ENCODE measurements at places on chromosomes 3 and 15.
A peak's percentile ranks its signal among the peaks of the same experiment; 100 is the strongest.

DNA sequence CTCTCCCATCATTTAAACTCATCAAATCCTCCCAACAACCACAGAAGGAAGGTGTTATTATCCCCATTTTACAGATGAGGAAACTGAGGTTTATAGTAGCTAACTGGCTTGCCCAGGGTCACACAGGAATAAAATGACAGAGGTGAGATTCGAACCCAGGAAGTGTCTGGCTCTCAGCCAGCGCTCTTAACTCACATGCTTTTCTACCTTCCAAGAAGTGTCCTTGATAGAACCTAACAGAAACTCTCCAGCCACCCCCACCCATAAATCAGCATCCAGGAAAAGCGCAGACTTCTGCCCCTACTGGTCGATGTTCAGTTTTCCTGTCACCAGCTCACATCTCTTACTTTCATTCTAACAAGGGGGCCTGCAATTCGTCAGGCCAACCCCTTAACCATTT, 51.7 kb downstream of the SPATA12 start:
- no peak for DNase-seq

GRCh38 chr3:48425281-48425812, 4.5 kb downstream of the PLXNB1 start:
- no peak for DNase-seq

DNA sequence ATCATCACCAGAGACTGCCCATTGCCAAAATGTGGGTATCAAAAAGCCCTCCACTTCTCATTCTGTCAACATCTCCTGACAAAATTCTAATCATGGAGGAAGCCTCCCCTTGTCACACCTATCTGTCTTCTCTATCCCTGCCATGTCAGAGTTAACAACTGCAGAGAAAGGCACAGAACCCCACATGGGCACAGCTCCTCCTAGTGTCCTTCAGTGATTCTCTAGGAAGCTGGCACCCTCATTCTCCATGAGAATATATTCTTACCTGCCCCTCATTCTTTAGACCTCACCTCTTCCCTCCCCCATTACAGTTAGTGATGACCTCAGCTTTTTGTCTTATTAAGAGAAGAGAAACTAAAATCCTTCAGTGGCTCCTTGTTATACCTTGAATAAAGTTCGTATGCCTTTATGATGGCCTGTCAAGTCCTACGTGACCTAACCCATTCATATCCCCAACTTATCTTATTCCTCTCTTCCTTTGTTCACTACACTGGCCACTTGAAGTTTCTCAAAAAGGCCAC, 44.6 kb downstream of the NME9 start:
- no peak for DNase-seq

- DNase-seq, result no peak
Observed at GRCh38 chr15:25901811-25902605, 38.9 kb upstream of the ATP10A start.

DNA sequence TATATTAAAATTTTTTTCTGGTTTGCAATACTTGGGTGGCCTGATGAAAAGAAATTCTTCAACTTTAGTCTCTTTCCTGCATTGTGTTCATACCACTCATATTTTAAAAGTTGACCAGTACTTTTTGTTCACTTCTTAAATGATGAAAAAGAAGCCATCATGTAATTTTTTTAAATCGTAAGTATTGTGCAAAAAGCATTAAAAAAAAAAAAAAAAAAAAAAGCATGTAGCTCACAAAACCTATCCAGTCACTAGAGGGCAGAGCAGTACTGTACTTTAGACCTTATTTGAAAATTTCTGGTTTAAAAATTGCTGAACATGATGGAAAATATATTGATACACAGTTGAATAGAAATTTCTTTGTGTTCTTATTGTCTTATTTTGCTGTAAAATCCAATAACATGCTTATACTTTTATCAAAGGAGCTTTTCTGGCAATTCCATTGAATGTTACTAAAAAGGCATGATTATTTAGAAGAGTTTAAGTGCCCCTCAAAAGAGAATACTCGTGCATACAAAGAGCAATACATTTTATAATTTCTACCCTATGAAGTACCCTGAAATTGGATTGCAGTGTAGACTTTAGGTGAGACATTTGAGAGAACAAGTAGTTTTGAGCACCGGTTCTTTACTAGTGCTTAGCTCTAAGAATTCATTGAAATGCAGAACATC, 137.7 kb downstream of the BBX start:
- DNase-seq, result peak; percentile 20

DNA sequence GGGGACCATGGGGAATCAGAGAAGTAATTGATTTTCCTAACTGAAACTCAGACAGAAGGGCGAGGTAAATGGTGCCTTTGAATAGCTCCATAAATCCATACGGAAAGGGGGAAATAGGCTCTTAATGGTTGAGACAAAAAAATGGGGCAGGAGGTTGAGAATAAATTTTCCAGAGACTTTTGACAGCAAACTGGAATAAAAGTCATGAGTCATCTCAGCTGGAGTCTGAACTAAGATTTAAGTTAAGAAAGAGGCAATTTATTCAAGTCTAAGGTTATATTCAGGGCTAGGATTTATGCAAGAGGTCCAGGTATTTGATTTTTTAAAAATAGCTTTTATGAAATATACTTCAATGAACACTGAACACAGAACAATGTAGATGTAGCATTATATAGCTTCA, 238.7 kb upstream of the RORA start:
- no peak for DNase-seq

DNA sequence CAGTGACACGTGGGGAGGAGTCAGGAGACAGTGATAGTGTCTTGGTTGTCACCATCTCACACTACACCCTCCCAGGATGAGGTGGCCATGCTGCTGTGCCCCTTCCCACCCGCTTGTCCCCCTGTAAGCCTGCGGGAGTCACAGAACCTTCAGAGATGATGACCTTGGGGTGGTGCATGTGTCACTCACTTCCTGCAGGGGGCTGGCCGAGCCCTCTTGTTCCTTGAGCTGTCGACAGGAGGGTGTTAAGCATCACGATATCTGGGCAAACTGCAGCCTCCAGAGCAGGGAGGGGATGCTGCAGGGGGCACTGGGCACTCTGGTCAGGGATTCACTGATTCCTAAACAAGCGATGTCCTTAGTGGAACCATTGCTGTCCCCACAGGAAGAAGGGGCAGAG, 27.7 kb downstream of the FAH start:
- DNase-seq, result no peak

GRCh38 chr15:99132122-99132521, 27.2 kb downstream of the SYNM start:
- no peak for DNase-seq

DNA sequence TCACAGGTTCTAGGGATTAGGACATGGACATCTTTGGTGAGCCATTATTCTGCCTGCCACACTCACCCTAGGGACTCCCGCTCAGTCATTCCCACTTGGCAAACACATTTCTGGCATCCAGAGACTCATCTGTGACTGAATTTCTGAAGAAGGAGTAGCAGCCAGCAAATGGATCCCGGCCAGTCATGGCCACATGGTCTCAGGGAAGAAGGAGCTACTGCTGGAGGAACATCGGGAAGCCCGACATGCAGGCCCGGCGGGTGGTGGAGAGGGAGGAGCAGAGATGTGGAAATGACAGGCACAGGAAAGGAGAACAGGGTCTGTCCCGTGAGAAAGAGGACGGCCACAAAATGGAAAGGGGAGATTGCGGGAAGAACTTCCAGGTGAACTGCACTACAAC, 65.4 kb downstream of the SEMA5B start:
- DNase-seq, result no peak

DNA sequence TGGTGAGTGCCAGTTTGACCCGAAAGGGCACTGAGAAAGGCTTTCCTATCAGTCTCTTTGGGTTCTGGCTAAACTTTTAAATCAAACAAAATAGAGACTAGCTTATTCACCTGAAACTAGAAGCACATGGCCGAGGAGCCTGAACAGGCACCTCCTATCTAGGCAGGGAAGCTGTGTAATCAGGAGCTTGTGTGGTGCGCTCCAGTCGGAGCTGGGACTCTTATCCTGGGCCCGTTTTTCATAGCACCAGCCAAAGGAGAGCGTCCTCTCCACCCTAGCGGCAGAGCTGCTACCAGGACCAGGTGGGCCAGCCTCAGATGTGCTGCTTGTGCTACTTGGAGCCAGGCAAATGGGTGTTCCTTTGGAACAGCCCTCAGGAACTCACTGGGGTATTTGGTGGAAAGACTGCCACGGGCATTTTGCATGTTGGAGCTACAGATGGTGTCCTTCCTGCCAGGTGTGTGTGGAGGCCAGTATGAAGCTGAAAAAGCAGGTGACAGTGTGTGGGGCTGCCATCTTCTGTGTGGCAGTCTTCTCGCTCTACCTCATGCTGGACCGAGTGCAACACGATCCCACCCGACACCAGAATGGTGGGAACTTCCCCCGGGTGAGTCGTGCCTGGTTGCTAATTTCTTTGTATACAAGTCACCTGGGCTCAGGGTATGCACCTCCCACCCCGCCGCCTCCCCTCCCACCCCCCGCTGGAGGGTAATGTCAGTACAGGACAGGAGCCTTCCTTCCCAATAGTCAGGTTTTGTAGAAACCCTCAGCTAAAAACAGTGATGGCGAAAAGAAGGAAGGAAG, 833 bp downstream of the MAN2A2 start:
- DNase-seq, result peak; percentile 1

GRCh38 chr15:52076889-52077781, 35.4 kb downstream of the BCL2L10 start:
- no peak for DNase-seq

- DNase-seq, result no peak
Observed at GRCh38 chr15:82551646-82552247, 11.5 kb upstream of the RPS17 start.

GRCh38 chr3:157499342-157499963, 3.8 kb downstream of the VEPH1 start:
- no peak for DNase-seq

DNA sequence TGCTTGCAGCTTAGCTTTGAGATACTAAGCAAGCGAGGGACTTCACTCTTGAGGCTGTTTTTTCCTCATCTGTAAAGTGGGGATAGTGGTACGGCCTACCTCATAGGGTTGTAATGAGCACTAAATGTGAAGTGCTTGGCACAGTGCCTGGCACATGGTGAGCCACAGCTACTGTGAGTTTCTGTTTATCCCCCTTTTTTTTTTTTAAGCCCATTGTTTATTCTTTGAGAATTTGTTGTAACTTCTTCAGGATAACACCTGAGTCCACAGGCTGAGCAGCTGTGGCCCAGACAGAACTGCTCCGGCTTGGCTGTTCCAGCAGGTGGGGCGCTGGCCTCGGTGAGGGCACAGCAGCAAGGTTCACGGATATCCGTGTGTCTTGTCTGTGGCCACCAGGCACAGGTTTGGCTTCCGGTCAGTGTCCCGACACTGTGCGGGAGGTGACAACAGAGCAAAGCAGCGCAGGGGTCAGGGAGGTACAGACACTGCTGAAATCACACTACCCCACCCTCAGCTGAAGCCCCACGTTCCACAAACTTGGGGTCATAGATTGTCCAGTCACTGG, 7.3 kb upstream of the ISG20 start:
- DNase-seq, result no peak

DNA sequence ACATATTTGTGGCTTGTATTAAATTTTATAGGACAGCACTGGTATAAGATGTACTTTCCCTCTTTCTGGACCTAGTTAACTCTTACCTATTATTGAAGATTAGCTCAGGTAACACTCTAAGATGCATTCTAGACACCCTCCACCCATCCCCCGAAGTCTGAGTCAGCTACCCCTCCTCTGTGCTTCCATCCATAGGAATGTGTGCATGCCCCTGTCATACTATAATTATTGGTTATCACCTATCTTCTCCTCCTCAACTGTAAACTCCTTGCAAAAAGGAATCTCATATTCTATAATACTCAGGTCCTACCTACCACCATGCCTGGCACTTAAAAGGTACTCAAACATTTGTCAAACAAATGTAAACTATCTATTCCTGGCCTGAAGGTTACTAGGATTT, 3.0 kb downstream of the PEAK1 start:
- DNase-seq, result no peak

DNA sequence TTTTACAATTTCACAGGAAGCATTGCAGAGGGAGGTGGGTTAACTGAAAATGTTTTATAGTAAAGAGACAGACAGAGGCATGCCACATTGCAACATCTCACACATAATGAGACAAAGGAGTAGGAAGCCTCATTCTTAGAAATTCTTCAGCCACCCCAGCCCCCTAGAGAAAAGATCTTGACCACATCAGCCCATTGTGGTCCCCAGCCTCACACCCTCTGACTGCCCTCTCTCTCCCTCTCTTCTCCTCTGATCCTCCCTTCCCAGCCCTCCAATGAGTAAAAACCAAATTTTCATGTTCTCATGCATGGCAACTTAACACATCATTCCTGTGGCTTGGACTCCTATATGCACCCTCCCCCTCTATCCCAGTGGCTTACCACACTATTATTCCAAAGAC, 174.1 kb downstream of the UACA start:
- no peak for DNase-seq

- DNase-seq, result no peak
Observed at GRCh38 chr3:127593178-127593577, 2.6 kb upstream of the TPRA1 start.

- DNase-seq, result no peak
Observed at GRCh38 chr15:66780172-66780972, 78.3 kb downstream of the SMAD6 start.

DNA sequence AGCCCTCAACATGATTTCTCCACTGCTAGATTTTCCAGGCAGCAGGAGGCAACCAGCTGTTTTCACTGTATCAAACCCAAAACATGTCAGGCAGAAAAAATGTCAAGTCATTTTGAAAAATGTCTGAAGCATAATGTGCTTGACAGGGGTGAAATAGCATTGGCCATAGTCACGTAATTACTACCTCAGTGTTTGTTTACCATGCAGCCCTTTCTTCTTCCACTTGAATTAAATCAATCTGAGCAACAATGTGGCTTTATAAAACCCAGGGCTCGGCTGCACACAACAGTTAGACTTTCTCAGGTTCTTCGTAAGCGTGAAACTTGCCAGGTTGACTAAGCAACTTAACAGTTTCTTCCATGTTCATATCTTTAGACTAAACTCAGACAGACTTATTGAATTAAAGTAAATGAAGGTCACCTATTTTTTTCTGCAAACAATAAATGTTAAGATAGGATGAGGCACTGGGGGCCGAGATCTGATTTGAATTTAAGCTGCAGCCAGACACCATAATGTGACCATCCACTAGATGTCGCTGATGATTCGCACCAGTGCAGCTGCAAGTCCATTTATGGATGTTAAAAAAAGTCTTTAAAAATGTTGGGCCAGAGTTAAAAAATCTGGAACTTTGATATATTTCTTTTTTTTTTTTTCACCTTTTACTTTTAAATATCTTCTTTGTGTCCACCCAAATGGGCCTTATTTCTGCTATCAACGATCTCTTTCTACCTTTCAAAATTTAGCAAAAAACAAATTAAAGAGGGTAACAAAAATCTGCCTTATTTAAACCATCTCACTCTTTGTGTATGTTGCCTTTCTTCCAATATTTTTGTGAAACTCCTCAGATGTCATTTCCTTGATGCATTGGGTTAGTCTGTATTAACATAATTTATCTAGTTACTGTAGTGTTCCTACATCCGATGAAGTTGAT, 305.9 kb downstream of the CACNA2D3 start:
- DNase-seq, result peak; percentile 84

DNA sequence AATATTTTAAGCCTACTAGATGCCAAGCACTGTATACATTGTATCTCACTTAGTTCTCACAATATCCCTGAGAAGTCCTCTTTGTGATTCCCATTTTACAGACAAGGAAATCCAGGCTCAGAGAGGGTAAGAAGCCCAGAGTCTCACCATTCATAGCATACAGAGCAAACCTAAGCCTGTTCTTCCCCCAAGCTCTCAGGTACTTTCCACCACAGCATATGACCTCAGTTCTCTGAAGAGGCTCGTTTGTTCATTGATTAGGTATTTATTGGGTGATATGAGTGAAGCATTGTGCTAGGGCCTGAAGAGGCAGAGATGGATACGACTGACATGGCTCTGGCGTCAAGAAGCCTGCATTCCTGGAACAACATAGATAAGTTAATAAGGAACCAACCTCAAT, 310.9 kb upstream of the UMPS start:
- no peak for DNase-seq
